ENCODE measurements at places on chromosomes 6 and 20.
A peak's percentile ranks its signal among the peaks of the same experiment; 100 is the strongest.

- H3K27ac ChIP-seq = no peak overlapping the region
- H3K36me3 ChIP-seq = no peaks in the 10 kb centered on the region
- no peak overlapping the region for H3K4me3 ChIP-seq
- no peaks in the 10 kb centered on the region for H3K27me3 ChIP-seq
- DNase-seq = no peak
These were observed 8.8 kb upstream of the SUPT3H start for GRCh38 chr6:45386501-45386900.

DNA sequence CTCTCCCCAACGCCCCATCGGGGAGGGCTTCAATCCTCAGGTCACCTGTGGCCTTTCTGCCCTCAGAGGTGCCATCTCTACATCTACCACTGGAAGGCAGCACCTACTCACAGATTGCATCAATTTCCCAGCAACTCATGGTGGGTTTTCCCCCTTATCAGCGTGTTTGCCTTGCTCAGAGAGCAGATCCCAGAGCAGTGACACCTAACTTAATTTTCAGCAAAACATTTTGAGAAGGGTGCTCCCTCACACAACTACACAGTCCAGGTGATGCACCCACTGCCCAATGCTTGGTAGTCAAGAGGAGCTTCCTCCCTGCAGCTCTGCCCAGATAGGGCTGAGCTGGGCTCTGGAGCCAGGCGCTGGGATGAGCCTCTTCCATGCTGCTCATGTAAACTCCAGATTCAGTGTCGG lies 48.2 kb downstream of the PLG start:
- H3K36me3 ChIP-seq = no peaks in the 10 kb centered on the region
- H3K4me1 ChIP-seq = no peaks in the 10 kb centered on the region
- no peak overlapping the region for H3K4me3 ChIP-seq
- DNase-seq = peak; percentile 61
- H3K27ac ChIP-seq = no peak overlapping the region

- peaks cover 24% of the 10 kb centered on the region for H3K36me3 ChIP-seq
- H3K27me3 ChIP-seq = peaks cover 8% of the 10 kb centered on the region
- peaks cover 24% of the 10 kb centered on the region for H3K4me1 ChIP-seq
These were observed 644 bp downstream of the RBL1 start for GRCh38 chr20:37095108-37095598.

- no peak overlapping the region for H3K4me3 ChIP-seq
- no peak overlapping the region for H3K27ac ChIP-seq
- peaks cover 7% of the 10 kb centered on the region for H3K36me3 ChIP-seq
- H3K27me3 ChIP-seq = no peaks in the 10 kb centered on the region
- peak; percentile 91 for DNase-seq
These were observed 17.9 kb downstream of the GNAS start for GRCh38 chr20:58870293-58871014.

DNA sequence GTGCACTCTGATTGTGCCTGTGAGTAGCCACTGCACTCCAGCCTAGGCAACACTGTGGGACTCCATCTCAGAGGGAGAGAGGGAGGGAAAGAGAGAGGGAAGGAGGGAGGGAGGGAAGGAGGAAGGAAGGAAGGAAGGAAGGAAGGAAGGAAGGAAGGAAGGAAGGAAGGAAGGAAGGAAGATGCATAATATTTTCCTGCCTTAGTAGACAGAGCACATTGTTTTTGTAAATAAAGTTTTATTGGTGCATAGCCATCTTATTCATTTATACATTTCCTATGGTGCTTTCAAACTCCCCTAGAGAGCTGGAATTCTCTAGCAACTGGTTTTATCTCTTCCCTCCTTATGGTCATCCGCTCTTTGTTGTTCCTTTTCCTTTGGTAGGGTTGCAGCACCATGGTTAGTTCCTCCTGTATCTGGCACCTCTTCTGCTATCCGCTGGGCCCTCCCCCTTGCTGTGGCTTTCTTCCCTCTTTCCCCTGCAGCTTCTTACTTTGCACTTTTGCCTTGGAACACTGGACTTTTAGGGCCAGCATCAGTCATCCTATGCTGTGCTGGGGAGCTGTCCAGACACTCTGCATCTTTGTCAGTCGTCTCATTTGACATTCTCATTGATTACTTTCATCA lies 20.2 kb downstream of the GPR6 start:
- no peak overlapping the region for H3K4me3 ChIP-seq
- no peak for DNase-seq
- H3K27ac ChIP-seq = no peak overlapping the region
- H3K36me3 ChIP-seq = no peaks in the 10 kb centered on the region

All from Calu3 (cell line).